Stimulated activated CD8-positive, alpha-beta memory T cell treated with anti-CD3 and anti-CD28 coated beads, Interleukin-2, amount 100 ng/mL, for 1 hour (primary cell): ENCODE measurements at places on chromosomes 6 and 20.

DNA sequence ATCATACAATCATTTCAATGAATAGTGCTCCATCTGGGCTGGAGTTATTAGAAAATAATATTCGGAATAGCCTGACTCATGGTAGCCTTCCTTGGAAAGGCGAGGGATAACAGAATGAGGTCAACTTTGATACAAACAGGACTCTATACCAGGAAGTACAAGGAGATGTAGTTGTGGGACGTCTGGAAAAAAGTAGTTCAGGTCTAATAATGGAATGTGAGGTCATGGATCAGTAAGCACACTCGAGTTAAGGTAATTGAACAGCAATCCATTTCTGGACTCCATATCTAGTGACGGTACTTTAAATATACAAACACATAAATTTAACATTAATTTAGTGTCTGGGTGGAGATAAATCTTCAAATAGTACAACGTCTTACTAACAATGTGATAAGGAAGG, 1204.0 kb upstream of the ADGRB3 start:
- no peak for DNase-seq

DNA sequence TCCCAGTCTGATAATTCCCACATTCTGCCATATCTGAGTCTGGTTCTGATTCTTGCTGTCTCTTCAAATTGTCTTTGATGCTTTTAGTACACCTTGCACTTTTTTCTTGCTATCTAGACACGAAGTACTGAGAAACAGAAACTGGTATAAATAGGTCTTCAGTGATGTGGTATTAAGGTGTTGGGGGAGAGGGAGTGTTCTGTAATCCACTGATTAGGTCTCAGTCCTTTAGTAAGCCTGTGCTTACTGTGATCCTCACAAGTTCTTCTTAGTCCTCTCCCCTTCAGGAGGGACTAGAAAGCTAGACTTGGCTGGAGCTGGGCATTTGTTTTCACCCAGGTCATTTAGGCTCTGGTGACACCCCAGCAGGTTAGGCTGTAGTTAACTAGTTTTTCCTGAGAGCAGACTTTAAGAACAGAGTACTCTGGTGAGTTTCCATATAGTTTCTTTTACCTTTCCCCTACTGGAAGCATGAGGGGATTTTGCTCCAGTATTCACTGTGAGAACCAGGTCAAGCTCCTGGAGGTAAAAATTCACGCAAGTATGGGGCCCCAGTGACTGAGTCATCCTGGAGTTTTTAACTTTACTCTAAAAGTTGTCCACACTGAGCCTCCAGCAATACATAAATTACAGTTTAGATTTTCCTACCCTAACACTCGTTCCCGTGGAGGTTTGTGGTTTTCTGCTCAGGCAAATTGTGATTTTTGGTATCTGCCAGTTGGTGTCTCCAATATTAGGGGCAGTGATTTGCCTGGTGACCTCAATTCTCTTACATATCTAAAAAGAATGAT, 154.6 kb downstream of the CDKAL1 start:
- DNase-seq: no peak

DNA sequence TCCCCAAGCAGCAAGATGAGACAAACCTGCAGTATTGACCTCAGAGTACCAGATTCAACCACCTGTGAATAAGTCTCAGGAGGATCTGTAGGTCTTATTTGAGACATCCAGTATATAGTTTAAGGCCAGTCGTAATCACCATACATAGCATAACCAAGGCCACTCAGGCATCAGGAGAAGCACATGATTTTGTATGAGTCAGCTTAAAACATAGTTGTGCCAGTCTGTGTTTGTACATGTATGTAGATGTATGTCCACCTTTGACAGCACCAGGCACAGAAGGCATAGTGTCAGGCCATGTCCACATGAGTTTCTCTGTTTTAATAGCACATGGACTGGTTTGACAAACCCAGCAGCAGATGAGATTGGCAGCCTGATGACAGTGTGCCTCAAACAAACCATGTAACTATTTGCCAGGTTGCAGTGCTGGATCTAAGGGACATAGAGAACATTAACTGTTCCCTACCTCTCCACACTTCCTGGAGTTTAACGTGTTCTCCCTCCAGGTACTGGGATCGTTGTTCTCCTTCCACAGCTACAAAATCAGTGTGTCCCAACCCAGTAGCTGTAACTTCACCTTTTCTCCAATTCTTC, 8.6 kb upstream of the ASIP start:
- DNase-seq: no peak

DNA sequence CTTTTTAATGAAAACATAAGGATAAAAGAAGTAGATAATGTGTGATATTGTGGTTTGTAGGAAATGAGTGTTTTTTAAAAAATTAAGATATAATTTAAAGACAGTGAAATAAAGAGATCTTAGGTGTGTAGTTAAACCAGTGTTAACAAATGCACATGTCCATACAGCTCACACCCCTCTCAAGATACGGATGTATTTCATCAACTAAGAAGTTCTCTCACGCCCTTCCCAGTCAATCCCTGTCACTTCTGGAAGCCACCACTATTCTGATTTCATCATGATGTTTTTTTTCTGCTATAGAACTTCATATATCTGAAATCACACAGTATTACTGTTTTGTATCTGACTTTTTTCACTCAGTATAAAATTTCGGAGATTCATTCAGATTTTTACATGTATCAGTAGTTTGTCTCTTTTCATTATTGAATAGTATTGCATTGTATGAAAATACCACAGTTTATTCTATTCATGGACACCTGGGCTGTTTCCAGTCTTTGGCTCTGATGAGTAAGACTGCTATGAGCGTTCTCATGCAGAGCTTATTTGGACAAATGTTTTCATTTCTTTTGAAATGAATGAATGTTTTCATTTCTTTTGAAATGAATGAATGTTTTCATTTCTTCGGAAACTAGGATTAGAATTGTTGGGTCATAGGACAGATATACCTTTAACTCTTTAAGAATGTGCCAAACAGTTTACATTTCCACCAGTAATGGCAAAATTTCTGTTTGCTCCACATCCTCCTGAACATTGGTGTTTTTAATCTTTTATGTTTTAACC, 49.7 kb upstream of the ELOVL5 start:
- DNase-seq: no peak

- no peak for DNase-seq
These were observed 33.7 kb upstream of the ADGRF1 start for GRCh38 chr6:47075741-47076421.

DNA sequence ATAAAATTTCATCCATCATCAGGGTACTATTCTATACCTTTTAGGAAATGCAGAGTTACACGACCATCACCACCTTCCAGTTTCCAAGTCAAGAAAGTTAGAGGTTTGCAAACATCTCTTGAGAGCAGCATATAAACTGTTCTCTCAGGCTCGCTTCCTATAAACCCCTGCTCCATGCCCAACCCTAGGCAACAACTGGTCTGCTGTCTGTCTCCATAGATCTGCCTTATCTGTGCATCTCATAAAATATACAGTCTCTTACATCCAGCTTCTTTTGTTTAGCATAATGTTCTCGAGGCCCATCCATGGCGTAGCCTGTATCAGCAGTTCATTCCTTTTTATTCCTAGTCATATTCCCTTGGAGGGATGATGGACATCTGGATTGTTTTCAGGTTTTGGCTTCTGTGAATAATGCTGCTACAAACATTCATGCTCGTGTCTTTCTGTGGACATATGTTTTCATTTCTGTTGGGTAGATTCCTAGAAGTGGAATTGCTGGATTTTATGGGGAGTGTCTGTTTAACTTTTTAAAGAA, 6.1 kb downstream of the PTPRT start:
- no peak for DNase-seq

DNA sequence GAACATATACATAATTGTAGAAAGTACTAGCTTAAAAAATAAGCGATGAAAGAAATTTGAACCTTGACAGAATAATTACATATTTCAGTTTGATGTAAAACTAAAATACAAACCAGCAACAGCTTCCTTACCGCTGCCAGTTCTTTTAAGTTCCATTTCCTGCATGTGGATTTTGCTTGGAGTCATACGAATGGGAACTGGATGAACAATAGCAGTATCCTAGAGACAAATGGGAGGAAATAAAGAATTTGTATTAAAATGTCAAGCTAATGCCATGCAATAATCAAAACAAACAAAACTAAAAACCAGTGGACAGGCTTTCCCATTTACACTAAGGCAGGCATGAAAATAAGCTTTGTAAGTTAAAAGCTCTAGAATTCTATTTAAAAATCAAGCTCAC, 67.1 kb downstream of the REPS1 start:
- no peak for DNase-seq

GRCh38 chr6:170087941-170088581, 202.8 kb downstream of the DLL1 start:
- no peak for DNase-seq

DNA sequence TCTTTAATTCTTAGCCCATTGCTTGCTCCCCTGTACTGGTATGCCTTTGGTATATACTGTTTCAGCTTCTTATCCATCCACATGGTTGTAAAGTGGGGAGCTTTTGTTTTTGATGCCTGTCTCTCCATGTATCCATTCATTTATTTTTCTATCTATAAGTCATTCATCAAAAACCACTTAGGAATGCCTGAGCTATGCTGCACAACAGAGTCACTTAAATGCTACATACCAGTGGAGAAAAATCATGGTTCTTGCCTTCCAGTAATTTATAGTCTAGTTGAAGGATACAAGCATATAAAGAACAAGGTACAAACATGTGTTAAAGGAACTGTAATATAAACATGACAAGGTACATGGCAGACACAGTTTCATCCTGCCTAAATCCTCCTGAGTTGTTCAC, 347.3 kb downstream of the NRN1 start:
- no peak for DNase-seq

DNA sequence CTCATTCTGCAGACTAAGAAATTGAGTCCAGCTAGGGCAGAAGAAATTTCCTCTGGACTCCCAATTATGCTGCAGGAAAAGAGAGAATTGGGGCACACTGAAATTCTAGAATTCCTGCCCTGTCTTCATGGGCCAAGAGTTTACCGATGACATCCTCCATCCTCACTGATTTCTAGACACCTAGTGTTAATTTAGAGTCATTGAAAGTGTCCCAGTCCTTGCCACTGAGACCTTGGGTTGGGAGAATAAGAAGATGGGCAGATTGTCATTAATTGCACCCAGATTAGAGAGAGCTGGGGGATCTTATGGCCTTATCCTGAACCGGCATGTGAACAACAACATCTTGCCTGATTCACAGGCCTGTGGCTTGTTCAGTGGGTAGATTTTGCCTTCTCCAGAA, 29.0 kb downstream of the ANGPT4 start:
- no peak for DNase-seq

GRCh38 chr20:3885715-3886114, 3.5 kb upstream of the PANK2 start:
- no peak for DNase-seq

DNA sequence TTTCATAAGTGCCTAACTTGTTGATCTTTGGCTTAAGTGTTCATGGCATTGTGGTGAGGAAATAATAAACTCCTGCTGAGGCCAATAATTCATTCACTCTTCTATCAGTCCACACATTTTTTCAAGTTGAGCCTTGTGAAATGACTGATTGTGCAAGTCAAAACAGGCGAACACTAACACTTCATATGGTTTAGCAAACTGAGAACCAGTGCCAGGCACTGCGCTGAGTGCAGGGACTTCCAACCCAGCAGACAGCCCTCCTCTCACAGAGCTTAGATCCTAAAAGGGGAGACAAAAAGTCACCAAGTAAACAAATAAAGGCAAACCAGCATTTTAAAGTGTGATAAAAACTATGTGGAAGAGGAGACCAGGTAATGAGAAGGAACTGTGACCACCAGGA, 435.0 kb downstream of the PTPRT start:
- DNase-seq: no peak

- no peak for DNase-seq
These were observed 102.0 kb downstream of the PSMB1 start for GRCh38 chr6:170450916-170451761.

DNA sequence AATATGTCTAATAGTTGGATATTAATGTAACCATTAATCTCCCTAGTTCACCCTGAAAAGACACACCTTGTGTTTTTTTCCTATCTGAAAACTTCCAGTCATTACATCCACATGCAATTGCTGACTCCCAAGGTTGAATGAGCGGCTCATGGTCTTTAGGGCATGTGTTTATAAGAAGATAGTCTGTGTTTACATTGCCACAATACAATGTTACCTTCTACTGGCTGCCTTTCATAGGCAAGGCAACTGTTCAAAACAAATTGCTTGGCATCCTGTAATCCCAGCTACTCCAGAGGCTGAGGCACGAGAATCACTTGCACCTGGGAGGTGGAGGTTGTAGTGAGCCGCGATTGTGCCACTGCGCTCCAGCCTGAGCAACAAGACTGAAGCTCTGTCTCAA, 86.8 kb upstream of the SHLD1 start:
- no peak for DNase-seq

- no peak for DNase-seq
These were observed 616.9 kb upstream of the MAN1A1 start for GRCh38 chr6:119966484-119966883.

DNA sequence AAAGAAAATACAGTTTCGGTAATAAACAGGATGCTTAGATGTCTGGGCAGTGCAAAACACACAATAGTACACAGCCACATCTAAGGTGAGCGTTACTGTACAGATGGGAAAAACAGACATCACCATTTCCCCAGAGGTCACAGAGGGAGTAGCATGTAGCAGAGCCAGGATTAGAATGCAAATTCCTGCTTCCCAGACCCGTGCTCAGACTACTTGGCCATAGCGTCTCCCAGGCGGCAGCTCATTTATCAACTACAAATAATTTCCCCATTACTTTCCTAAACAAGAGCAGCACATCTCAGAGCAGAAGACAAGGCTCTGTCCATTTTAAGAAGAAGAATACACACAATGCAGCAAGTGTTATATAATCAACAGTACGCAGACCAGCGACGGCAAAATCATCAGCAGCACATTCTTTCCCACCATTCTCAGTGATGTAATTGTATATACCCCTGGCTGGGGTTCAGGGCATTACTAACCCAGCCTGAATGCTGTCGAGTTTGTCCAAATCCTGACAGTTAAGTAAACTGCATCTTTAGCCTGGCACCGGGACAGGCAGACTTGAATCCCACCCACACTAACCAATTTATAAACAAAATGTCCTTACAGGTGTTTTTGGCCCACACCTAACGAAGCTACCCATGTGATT, 61.9 kb downstream of the CNKSR3 start:
- DNase-seq: no peak

GRCh38 chr6:40131675-40132074, 197.4 kb upstream of the MOCS1 start:
- DNase-seq: no peak

GRCh38 chr20:19594896-19595295, 163.2 kb upstream of the RIN2 start:
- no peak for DNase-seq
